Temporal lobe (tissue), 4 donors: ENCODE measurements at places on chromosomes 3 and 15. TPM values are rescaled to one million over a fixed set of nuclear protein-coding genes. Genes with fewer than 3 reads are reported as not detected.

IQCB1 gene
- total RNA-seq: 17.0 TPM

TRIM42 gene
- total RNA-seq: not detected

CD96 gene
- total RNA-seq: 0.25 TPM

NANOGP8 gene
- total RNA-seq: 0.25 TPM

GPR149 gene
- total RNA-seq: 1.7 TPM

SETD5 gene
- 50.2 TPM for total RNA-seq

GCSAM gene
- not detected for total RNA-seq

PPM1L gene
- 78.4 TPM for total RNA-seq

CFAP100 gene
- total RNA-seq: 2.5 TPM

CHRM5 gene
- 1.2 TPM for total RNA-seq

PLAAT1 gene
- total RNA-seq: 11.3 TPM

KNL1 gene
- total RNA-seq: 3.7 TPM

PPARG gene
- total RNA-seq: 1.7 TPM

ITIH1 gene
- not detected for total RNA-seq

ZMYND10 gene
- 5.9 TPM for total RNA-seq

GREM1 gene
- 8.1 TPM for total RNA-seq

GOLGA8K gene
- total RNA-seq: 0.25 TPM

SLC24A5 gene
- total RNA-seq: not detected

TMC3 gene
- 0.25 TPM for total RNA-seq

ANKRD63 gene
- total RNA-seq: 0.49 TPM

MUC20 gene
- total RNA-seq: 2.5 TPM
